ENCODE measurements at places on chromosomes 5 and 9.

DNA sequence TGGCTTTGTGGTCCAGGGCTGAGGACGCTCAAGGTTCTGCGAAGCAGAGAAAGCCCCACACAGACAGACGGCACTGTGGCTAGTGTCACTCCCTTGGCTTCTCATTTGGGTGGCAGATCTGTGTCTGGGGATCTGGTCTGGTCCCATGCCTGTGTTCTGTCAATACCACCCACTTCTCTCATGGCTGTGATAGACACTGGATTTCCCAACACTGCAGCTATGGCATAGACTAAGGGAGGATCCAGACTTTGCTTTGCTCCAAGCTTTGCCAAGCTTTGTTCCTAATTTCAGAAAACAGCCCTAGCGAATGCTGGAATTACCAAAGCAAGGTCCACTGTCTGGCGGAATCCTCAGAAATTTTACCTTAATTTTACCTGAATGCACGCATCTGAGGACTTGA, 62.1 kb downstream of the GADD45G start:
- peaks cover 15% of the 10 kb centered on the region for H3K27me3 ChIP-seq
- H3K27ac ChIP-seq = no peak overlapping the region
- no peak for DNase-seq
- peaks cover 3% of the 10 kb centered on the region for H3K36me3 ChIP-seq

DNA sequence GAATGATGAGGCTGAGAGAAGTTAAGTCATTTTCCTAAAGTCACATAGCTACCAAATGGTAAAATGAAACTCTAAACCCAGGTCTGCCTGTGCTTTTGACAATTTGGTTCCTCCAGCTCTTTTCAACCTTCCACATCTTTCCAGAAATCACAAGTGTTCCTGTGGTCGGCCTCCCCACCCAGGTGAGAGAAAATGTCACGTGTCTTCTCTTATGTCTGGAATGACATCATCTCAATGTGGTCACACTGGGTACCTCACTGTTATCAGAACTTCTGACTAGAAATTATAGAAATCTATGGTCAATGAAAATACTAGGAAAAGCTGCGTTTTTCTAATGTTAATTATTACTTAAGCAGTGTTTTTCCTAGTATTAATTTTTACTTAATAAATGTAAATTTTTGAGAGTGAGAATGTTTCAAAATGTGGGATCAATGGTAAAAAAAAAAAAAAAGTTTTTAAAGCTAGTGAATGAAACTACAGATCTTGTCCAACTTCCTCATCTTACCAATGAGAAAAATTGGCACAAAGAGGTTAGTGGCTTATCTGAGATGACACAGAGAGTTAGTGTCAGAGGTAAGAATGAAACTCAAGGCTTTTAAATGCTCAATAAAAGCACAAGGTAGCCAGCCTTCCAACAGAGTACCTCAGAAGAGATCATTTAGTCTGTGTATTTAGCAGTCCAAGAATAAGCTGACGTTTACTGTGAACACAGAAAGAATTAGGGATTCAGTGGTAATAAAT, 228.7 kb upstream of the NR4A3 start:
- peaks cover 11% of the 10 kb centered on the region for H3K27me3 ChIP-seq
- H3K4me3 ChIP-seq = no peak overlapping the region
- DNase-seq = no peak
- no peaks in the 10 kb centered on the region for H3K36me3 ChIP-seq
- H3K4me1 ChIP-seq = peaks cover 27% of the 10 kb centered on the region
- no peak overlapping the region for H3K27ac ChIP-seq

DNA sequence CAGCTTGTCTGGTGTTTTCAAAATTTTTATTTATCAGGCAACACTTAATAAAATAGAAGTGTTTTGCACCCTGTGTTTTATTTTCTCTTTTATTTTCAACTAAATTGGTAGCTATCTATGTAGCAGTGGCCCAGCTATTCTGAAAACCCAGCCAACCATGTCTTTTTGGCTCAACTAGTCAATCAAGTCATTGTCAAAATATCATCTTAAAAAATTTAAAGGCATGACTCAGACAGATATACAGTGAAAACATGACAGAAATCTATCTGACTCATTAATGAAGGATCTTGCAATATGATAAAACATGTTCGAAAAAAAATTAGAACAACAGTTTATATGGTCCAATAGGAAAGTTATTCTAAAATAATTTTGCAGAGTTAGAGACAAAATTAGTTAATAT, 75.1 kb downstream of the HSD17B4 start:
- H3K36me3 ChIP-seq = peaks cover 14% of the 10 kb centered on the region
- DNase-seq = no peak
- H3K4me1 ChIP-seq = no peaks in the 10 kb centered on the region

GRCh38 chr9:114820776-114821501, 15.1 kb upstream of the TNFSF15 start:
- H3K27ac ChIP-seq = peak overlapping the region; percentile 17
- peaks cover 6% of the 10 kb centered on the region for H3K36me3 ChIP-seq
- no peaks in the 10 kb centered on the region for H3K27me3 ChIP-seq
- peaks cover 14% of the 10 kb centered on the region for H3K4me1 ChIP-seq
- DNase-seq = no peak

DNA sequence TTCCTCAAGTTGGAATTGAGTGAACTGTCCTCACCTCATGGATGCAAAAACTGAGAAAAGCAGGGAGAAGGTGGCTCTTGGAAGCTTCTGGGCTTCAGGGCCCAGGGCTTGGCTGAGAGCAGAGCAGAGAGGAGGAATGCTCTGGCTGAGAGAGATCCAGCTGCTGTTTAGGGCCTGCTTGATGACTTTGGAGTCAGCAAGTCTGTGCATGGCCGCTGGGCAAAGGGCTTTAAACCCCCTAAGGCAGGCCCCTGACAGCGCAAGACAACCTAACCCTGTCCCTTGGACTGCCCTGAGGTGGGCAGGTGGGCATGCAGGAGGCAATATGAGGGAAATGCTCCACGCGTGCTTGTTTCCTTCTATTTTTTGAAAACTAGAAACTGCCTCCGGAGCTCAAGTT, 8.6 kb downstream of the STC2 start:
- H3K27ac ChIP-seq = no peak overlapping the region
- H3K4me1 ChIP-seq = peaks cover 10% of the 10 kb centered on the region
- H3K27me3 ChIP-seq = no peaks in the 10 kb centered on the region
- no peak for DNase-seq
- no peak overlapping the region for H3K4me3 ChIP-seq

DNA sequence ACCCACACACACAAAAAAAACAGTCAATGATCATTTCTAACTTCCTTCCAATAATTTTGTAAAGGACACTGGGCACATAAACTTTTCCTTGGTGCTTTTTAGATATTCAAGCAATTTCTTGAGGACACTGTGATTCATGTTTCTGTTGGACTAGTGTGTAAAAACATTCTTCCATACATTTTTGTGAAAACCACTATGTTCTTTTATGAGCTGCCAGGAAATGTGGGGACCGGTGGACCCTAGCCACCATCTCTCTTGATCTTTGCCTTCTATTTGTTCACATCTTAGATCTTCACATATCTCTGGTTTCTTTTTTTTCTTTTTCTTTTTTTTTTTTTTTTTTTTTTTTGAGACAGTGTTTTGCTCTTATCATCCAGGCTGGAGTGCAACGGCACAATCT, 287.4 kb downstream of the GLIS3 start:
- H3K36me3 ChIP-seq = no peaks in the 10 kb centered on the region
- no peaks in the 10 kb centered on the region for H3K27me3 ChIP-seq
- no peak for DNase-seq
- H3K27ac ChIP-seq = no peak overlapping the region

DNA sequence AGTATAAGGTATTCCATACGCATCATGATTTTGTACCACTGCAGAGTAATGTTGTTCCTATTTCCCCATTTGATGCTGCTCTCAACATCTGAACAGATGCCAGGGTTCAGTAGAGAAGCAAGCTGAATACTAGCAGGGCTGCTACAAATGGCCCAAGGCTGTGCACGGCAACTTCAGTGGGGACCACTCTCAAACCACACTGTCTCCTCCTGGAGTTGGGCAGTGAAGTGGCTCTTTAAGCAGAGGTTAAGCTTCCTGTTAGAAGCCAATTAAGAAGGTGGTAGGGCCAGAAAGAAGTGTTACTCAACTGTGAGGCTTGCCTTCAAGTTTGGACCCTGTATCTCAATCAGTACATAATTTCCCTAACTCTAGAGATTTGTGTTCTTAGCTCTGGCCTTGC, 32.0 kb downstream of the TMEM245 start:
- H3K4me1 ChIP-seq = peaks cover 2% of the 10 kb centered on the region
- peaks cover 58% of the 10 kb centered on the region for H3K36me3 ChIP-seq
- H3K27me3 ChIP-seq = no peaks in the 10 kb centered on the region

- peaks cover 2% of the 10 kb centered on the region for H3K4me1 ChIP-seq
- no peak overlapping the region for H3K4me3 ChIP-seq
- no peak overlapping the region for H3K27ac ChIP-seq
- H3K36me3 ChIP-seq = peaks cover 60% of the 10 kb centered on the region
- no peaks in the 10 kb centered on the region for H3K27me3 ChIP-seq
These were observed 91.2 kb downstream of the RIC1 start for GRCh38 chr9:5720151-5720550.

- H3K27ac ChIP-seq = no peak overlapping the region
- no peaks in the 10 kb centered on the region for H3K36me3 ChIP-seq
- no peak for DNase-seq
- peaks cover 14% of the 10 kb centered on the region for H3K27me3 ChIP-seq
These were observed 14.8 kb upstream of the CTSV start for GRCh38 chr9:97053717-97054116.

DNA sequence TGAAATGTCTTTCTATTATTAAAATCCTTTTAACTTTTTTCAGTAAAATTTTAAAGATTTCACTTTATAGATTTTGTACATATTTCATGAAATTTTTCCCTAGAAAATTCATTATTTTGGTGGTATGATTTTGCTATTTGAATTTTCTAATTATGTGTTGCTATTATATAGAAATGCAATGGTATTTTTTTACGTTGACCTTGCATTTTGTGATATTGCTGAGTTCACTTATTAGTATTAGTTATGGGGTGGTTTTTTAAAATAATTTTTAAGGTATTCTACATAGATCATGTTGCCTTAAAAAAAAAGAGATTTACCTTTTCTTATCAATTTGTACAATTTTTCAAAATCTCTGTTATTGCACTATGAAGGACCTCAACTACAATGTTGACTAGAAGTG, 458.3 kb downstream of the TLE1 start:
- no peak overlapping the region for H3K4me3 ChIP-seq
- DNase-seq = no peak
- H3K27me3 ChIP-seq = no peaks in the 10 kb centered on the region
- no peak overlapping the region for H3K27ac ChIP-seq

Data from activated CD8-positive, alpha-beta T cell treated with anti-CD3 and anti-CD28 coated beads, Interleukin-2, amount 10 ng/mL, durations not matched to agents 7 days and 5 days (primary cell).